ENCODE measurements at places on chromosomes 16 and 17.

GRCh38 chr17:30378241-30378824 is 394 bp upstream of the CPD start:
- peak; percentile 76 for DNase-seq

DNA sequence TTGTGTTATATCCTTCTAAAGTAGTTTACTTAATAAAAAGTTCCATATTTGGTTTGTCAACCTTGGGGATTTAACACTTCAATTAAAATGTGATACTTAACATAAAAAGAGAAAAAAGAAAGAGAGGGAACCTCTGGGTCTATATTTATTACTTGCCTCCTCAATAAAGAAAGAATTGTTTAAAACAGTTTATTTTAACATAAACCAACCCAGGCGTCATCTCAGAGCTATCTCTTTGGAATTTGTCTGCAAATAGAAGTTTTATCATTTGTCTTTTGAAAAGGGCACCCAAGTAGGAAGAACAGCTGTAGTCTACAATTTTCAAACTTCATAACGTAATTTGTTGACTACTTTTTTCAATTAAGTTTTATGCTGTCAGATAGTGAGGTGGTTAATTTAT is 364.1 kb downstream of the KCNJ2 start:
- DNase-seq, result no peak

DNA sequence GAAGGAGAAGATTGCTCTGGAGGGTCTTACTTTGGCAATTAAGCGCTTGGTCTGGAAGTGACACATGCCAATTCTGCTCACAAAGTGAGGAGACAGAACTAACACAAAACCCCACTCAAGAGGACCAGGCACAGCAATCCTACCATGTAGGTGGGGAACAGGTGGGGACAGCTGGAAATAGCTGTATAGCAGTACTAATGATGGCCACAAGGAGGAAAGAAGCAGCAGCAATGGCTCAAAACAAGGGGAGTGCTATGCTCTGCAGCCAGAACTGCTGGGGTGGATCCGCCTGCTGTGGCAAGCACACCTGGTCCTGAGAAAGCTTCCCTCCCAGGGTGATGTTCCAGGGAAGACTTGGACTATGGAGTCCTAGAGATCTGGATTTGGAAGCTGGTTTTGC is 17.0 kb upstream of the TMEM132E start:
- peak; percentile 23 for DNase-seq

- DNase-seq, result no peak
These were observed 21.9 kb upstream of the PHAF1 start for GRCh38 chr16:67087803-67088202.

DNA sequence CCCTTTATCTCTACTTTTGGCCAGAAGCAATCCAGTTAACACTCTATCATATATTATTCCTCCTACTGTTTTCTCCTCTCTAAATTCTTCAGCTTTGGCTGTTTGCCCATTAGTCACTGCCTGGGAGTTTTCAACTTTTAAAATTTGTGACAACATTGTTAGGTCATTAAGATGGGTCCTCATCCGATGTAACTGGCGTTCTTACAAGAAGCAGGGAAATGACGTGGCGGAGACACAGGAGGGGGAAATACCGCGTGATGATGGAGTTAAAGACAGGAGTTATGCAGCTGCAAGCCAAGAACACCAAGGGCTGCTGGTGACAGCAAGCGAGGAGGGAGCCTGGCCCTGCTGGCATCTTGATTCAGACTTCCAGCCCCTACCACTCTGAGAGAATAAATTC is 34.8 kb upstream of the CPHXL start:
- peak; percentile 42 for DNase-seq

DNA sequence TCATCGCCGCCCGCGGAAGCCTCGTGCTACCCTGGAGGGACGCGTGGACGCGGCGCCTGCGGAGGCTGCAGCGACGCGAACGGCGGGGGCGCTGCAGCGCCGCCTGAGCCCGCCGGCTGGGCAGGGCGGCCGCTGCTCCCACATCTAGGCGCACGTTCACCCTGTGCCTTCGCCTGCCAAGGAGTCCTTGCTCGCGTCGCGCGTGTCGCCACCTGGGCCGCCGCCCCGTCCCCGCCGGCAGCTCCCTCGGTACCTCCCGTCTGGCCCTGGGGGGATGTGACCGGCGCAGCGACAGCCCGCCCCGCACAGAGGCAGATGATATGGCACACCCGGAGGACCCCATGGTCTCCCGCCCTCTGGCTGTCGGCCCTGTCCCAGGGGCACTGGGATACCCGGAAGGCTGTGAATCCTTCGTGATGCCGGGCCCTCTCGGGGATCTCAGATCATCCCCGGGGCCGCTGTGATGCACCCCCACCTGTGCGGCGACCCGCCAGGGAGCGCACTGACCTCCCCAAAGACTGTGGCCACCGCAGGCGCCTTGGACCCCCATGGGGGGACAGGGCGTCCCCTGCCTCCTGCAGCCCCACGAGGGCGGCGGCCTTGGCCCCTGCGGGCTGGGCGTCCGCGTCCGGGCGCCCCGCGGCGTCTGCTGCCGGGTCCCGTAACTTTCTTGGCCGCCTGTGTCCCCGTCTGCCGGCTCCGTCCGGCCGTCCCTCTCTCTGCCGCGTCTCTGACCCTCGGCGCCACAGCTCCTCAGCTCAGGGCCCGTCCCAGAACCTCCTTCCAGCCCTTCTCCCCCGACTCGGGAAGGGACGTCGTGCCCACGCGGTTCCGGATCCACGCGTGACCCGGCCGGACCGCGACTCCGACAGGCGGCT is 689 bp upstream of the TBC1D24 start:
- DNase-seq, result peak; percentile 79

DNA sequence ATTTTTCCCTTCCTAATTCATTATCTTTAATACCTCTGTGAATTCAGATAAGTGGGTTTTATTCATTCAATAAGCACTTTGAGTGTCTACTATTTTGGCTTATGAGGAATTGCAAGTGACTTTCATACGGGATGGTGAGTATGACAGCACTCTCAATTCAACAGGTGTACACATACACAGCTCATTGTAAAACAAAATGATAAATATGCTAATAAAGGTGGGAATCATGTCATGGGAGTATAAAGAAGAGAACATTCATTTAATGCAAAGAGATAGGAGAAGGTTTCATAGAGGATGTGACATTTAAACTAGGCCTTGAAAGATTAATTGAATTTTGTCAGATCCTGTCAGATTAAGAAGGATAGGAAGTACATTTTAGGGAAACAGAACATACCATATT is 19.4 kb downstream of the NACA2 start:
- DNase-seq, result no peak

GRCh38 chr16:83793179-83793578 is 14.6 kb upstream of the HSBP1 start:
- no peak for DNase-seq

DNA sequence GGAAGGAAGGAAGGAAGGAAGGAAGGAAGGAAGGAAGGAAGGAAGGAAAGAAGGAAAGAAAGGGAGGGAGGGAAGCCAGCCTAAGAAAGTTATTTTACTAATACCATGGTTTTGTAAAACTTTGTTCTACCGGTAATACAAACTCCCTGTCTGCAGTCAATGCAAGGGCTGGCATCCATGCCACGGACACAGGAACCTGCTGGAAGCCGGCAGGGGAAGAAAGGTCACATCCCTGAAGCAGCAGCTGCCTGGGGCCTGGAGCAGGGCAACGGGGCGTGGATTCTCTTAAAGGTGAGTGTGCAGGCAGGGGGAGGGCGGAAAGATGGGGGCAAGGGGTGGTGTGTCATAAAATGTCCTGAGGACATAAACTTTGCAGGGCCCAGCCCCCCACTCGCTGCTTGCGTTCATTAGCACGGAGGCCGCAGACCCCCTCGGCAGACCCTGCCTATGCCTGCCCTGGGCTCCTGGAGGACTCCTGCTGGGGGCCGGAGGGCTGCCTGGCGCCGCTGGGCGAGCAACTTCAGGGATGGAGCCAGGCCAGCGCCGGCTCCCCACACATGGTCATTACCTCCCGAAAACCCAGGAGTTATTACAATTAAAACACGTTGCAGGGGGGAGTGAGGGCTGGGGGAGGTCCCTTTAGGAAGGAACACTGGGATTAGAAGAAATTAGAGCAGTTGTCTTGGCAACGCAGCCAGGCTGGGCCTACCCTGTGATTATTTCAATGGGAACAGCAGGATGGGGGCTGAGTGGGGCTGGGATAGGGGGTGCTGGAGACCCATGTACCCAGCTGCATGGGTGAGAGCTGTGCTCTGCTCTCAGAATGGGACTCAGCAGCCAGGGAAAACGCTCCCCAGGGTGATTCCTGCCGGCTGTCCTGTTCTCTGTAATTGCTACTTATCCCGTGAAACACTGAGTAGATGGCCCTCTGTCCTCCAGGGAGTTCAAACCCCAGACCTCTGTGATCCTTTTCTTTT is 257.9 kb downstream of the SOX9 start:
- no peak for DNase-seq

- DNase-seq, result no peak
These were observed 390.6 kb upstream of the ERCC4 start for GRCh38 chr16:13529193-13529982.

DNA sequence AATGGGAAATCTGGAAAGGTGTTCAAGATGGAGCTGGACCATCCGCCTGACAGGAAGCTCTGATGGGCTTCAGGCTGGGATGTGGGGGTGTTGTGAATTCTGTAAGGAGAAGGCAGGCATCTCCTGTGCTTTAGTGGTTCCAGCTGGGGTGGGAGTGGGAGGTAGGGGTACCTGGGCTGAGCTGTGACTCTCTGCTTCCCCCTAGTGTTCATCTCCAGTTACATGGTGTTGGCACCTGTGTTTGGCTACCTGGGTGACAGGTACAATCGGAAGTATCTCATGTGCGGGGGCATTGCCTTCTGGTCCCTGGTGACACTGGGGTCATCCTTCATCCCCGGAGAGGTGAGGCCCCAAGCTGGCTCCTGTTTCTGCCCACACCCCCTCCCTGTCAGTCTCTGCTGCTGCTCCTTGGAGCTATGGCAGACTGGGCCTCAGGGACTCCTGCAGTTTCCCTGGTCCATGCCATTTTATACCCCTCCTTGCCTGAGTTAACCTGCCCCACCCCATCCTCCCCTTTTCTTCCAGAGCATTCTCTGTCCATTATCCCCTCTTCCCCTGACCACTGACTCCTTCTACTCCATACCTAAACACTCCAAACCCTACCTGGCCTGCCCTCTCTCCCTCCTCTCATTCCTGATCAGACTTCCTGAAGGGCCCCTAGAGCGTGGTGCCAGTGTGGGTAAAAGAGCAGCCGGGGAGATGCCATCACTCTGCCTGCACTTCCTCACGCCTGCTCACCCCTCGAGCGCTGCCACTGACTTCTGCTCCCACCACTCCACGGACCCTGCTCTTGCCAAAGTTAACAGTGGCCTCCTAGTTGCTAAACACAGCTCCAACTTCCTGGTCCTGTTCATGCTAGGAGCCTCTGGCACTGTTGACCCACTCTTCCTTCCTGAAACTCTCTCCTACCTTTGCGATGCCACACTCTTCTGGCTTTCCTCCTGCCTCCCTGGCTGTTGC is 3.4 kb downstream of the SPNS1 start:
- DNase-seq, result no peak

- DNase-seq, result no peak
These were observed 798.4 kb upstream of the EEF2KMT start for GRCh38 chr16:5895976-5896375.

Measured in GM23248 (cell line).